HCT116 (cell line): ENCODE measurements at places on chromosomes 6 and 20.

DNA sequence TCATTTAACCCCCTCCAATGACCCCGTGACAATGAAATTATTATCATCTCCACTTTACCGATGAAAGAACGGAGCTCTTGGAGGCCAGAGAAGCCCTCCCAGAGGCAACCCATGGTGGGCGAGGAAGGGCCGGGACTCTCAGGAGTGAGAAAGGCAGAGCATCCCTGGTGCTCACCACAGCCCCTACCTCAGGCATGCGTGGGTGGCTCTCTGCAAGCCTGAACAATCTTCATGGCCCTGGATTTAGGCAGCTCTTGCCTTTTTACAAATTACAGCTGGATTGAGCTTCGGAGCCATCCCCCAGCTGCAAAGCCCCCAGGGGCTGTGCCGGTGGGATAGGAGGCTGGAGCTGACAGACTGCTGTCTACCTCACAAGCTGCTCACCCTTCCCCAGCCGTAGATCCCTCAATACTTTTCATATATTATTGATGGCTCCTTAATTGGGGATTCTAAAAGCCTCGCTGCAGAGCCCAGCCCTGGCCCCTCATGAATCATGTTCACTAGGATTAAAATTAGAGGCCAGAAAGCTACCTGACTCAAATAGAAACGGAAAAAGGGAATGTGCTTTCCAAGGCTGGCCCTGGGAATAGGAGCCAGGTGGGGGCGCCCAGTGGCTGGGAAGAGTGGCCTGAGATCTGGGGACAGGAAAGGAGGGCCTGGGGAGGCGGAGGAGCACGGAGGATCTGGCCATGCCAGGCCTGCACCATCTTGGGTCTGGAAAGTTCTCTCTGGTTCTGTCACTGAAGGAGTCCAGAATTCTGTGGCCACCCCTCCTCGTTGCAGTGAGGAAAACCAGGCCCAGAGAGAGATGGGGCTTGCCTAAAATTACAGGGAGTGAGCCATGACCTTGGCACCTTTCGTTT is 29.1 kb downstream of the CPNE5 start:
- DNase-seq, result no peak

- DNase-seq, result no peak
These were observed 33.7 kb upstream of the SUMO4 start for GRCh38 chr6:149366267-149366921.

- DNase-seq, result no peak
These were observed 124.1 kb upstream of the THEMIS start for GRCh38 chr6:128024969-128025368.

DNA sequence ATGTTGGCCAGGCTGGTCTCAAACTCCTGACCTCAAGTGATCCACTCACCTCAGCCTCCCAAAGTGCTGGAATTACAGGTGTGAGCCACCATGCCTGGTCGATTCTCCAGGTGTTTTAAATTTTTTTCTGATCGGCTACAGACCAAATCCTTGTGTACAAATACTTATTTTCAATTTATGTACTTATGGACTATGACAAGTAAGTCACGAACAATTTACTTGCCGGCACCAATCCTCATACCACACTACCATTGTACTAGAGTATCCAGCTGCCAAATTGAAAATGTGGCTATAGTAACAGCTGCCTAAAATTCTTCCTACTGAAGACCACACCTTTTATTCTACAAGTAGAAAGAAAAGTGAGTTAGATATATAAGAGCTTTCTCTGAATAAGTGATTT is 26.9 kb downstream of the LIN28B start:
- DNase-seq, result no peak

DNA sequence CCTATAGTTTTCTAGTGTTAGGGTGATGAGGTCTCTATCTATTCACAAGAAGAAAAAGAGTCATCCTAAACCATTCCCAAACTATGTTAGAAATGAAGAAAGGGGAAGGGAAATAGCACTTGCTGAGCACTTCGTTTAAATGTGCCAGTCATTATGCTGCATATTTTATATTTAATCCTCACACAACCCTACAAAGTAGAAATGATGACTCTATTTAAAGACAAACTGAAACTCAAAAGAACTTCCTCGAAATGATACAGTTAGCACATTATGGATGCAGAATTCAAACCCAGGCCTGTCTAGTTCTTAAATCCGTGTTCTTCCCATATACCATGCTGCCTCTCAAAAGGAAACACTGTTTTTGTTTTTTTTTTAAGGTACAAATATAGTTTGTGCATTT is 174.6 kb downstream of the GMPR start:
- DNase-seq, result no peak

- DNase-seq, result no peak
These were observed 21.1 kb downstream of the TTLL2 start for GRCh38 chr6:167345960-167346359.

- DNase-seq, result no peak
These were observed 287.9 kb downstream of the CDC5L start for GRCh38 chr6:44675449-44675848.

GRCh38 chr20:42496595-42496994 is 693.1 kb downstream of the PTPRT start:
- DNase-seq, result no peak

- no peak for DNase-seq
These were observed 453.3 kb downstream of the C6orf118 start for GRCh38 chr6:164856138-164856537.

GRCh38 chr6:163720460-163721235 is 306.1 kb downstream of the QKI start:
- DNase-seq, result no peak

DNA sequence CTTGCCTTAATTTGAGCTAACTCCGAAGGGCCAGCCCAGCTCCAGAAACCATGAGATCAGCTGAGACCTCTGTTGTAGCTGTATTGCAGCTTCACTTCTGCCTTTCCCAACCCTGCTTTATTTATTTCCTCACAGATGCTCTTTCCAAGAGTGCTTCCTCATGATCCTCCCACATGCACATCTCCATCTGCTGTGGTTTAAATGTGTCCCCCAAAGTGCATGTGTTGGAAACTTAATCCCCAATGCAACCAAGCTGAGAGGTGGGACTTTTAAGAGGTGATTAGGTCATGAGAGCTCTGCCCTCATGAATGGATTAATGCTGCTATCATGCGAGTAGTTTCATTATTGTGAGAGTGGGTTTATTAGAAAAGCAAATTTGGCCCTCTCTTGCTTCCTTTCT is 164.4 kb upstream of the TAB2 start:
- DNase-seq, result no peak

DNA sequence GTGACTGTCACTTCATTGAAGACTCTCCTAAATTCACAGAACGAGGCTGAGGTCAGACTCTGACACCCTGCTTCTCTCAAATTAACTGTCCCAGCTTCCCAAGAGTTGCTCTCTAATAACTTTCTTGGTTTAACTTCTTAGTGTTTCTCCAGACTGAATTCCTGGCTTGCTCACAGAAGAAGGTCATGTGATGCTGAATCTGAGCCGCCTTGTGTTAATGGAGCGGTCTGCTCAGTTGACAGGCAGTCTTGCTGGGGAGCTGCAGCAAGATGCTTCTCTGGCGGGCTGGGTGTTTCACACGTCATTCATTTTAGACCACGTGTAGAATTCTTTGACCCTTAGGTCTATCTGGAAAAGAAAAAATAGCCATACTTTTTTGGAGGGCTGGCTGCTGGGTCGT is 107.3 kb downstream of the FOXO3 start:
- DNase-seq, result no peak

DNA sequence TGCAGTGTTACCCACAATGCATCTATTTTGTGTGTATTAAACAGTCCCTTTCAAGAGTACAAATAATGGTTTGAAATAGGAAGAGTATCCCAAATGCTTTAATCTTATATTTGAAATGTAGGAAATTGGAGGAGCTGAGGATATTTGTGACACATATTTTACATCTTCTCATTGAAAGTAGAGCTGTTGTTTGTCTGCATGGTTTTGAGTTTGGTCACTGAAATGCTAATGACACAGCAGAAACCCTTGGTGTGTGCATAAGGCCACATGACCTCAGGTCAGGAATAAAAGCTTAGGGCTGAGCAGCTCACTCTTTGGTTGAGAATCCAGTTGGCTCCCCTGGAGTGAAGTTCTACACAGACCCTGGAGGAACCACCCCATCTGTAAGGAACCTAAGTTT is 49.8 kb downstream of the TPD52L1 start:
- no peak for DNase-seq

DNA sequence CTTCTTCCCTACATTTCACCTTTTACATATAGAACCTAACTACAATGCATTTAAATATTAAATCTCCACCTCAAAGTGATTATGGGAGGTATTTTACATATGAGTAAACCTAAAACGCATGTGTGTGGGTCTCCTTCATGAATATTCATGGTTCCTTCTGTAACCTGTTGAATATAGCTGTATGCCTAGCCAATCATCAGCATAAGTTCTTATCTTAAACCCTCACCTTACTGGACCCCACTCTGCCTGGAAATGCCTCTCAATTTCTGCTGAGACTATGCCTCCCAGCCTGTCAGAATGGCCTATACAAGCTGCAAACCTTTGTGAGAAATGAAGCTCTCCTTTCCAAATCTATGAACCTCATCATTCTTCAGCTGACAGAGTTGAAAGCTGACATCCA is 21.3 kb downstream of the CEP85L start:
- no peak for DNase-seq

DNA sequence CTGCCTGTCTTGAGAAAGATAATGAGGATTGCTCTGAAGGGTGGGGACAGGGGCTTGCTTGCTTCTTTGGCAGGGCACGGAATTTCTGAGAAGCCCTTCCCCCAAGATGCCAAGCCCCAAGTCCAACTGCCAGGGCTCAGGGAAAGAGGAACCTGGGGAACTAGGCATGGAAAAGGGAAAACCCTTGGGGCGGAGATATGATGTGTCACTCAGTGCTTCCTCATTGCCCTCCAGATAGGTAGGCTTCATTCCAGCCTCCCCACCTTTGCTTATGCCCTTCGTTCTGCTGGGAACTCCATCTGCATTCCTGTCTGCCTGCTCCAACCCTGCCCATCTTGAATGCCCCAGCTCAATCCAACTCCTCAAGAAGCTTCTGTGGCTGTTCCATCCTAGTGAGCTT is 61.2 kb downstream of the VEGFA start:
- no peak for DNase-seq

DNA sequence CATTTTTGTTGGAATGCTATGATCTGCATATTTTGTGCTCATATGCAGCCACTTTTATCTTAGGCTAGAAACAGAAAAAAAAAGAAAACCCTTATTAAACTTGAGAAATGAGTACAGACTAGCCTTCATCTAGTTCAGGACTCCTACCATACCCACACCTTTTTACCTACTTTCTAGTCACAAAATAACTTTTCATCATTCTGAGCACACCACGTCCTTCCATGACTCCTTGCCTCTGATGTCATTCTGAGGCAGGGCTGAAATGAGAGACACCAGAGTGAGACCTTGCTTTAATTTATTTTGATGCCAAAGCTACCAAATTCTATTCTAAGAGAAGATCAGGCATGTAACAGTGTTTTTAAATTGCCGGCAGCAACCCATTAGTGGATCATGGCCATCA is 38.8 kb downstream of the SNX3 start:
- no peak for DNase-seq

DNA sequence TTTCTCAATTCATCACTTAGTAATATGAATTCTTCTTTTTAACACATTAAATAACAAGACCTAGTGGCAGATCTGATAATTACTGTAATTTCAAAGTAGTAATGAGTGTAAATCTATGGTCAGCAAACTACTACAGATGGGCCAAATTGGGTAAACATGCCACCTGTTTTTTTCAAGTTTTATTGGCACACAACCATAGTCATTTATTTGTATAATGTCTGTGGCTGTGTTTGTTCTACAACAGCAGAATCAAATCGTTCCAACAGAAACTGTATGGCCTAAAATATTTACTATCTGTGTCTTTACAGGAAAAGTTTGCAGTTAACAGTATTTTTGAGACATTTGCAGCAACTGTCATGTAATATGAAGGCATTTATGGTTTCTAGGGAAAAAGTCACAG is 86.1 kb upstream of the EYA2 start:
- no peak for DNase-seq

GRCh38 chr6:336159-337114 is 44.1 kb downstream of the DUSP22 start:
- no peak for DNase-seq

DNA sequence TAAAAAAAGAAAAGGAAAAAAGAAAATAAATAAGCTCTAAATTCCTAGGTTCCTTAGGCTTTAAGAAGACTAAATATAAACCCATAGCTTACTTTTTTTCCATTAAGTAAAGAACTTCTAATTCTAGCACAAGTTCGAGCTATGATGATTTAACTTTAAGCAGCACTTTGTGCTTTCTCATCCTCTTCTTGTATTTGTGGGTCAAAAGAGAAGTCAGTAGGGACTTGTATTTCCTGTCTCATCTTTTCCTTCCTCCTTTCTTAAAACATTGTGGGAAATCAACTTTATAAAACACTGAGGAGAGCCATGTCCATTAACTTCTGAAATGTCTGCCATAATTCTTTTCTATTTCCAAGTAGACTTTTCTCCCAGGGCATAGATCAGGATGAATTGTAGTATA is 637.7 kb upstream of the CITED2 start:
- no peak for DNase-seq

GRCh38 chr20:35448788-35449373 is 6.5 kb upstream of the CEP250 start:
- no peak for DNase-seq

DNA sequence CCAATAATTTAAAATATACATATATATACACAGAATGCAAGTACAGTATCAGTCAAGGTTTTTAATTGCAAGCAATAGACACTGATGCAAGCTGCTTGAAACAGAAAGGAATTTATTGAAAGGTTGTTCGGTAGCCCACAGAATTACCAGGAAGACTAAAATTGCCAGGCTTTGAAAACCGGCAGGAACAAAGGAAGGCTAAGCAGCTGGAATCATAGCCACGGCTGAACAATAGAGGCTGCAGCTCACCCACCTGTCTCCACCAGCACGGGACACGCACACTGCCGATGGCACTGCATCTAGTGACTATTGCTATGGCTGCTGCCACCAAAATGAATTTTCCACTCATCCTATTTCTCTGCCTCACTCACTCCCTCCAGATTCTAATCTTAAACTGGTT is 22.0 kb upstream of the L3MBTL3 start:
- DNase-seq, result no peak

DNA sequence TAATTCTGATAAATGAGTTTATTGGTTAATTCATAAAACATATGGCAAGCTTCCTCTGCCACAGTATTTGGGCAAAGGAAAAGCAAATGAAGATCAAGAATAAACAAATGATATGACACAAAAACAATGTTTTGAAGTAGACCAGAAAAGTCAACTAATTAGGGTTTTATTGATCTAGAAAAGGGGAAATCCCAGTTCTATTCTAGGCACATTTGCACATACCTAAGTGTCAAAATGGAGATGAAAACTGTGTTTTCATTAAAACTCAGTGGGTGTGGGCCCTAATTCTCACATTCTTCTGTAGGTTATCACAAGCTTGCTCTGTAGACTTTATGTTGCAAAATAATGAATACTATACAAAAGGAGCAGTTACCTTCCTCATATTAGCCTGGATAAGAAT is 69.0 kb upstream of the TENT5A start:
- DNase-seq, result no peak
